Panc1 (cell line): ENCODE measurements at places on chromosomes 2 and 18. TPM values are rescaled to one million over a fixed set of nuclear protein-coding genes. Genes with fewer than 3 reads are reported as not detected.

- DNase-seq = no peak
Measured at GRCh38 chr2:200365209-200365608, 58.7 kb downstream of the SPATS2L start.

DNA sequence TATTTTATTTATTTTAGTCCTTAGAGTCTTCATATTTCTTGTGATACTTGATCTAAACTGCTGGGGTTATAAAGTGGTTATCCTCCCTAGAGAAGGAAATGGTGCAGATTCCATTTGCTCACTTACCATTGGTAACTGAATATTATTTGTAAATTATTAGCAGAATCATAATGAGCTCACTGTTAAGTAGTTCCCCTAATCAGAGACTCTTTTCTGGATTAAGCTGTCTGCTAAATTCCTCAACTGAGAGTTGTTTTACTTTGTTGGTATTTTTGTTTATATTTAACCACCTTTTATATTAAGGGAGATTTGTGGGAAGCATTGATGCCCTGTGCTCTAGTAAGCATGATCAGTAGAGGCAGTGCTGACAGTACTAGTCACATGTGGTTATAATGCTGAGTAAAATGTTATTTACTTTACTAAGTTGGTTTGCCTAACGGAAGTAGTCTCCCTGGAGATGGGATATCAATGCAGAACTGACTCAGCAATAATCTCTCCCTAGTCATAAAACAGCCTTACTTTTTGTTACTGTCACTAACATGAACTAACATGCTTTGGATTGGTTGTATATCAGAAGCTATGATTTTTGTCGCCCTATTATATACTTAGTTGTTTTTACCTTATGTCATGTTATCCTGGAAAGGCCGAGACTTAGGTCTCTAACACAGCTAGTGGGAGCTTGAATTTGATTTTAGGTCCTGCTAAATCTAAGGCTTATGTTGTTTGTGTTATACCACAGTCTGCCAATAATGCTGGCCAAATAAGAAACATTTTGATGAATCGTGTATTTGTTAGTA, 166.7 kb downstream of the MCFD2 start:
- peak; percentile 25 for DNase-seq

- peak; percentile 67 for DNase-seq
Measured at GRCh38 chr2:98385050-98385699, 38.9 kb downstream of the CNGA3 start.

DNA sequence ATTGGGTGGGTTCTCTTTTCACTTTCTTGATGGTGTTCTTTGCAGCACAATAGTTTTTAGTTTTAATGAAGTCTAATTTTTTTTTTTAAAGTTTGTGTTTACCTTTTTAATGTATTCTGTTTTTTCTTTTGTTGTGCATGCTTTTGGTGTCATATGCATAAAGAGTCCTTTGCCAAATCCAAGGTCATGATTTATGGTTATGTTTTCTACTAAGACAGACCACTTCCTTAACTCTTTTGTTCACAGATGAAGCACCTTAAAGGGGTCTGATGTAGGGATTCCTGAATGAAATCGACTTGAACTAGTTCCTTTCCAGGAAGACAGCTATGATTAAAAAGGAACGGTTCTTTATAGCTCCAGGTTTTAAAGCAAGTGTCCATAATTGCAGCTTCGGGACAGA, 23.1 kb downstream of the LPIN1 start:
- no peak for DNase-seq

Gene SCG2
- 1.7 TPM for total RNA-seq

Gene OSGEPL1
- total RNA-seq = 6.3 TPM

GRCh38 chr2:96207774-96208142, 869 bp downstream of the STARD7 start:
- DNase-seq = no peak

GRCh38 chr2:162487816-162488215, 143.9 kb downstream of the GCA start:
- DNase-seq = no peak

Gene MARCHF7
- 85.7 TPM for total RNA-seq

DNA sequence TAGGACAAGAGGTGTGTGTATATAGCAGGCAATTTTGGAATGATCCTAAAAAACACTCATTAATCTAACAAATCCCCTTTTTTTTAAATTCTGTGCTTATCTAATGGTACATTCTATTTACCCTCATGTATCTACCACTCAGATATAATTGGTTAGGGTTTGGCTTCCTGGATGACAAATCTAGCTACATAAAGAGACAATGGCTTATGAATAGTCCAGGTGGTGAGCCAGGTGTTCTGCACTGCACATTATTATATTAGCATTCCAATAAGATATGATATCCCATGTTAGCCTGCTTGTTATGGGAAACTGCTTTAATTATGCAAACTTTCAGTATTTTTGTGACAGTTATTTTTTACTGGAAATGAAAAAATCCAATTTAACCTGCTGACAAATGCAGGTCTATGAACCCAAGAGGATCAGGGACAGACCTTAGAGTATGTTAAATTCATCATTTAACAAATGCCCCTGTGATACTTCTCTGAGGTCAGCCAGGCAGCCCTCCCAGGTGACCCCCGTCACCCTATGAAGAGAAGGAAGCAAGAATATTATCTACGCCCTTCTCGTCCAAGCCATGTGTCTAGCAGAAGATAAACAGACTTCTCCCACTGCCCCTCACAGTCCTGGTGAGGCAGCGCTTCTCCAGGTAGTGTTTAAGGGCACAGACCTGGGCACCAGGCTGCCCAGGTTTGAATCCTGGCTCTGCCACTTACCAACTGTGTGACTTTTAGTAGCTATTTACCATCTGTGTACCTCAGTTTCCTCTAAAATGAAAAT, 83.0 kb downstream of the ADD2 start:
- no peak for DNase-seq

GRCh38 chr2:137947728-137948336, 16.4 kb upstream of the HNMT start:
- DNase-seq = no peak

DNA sequence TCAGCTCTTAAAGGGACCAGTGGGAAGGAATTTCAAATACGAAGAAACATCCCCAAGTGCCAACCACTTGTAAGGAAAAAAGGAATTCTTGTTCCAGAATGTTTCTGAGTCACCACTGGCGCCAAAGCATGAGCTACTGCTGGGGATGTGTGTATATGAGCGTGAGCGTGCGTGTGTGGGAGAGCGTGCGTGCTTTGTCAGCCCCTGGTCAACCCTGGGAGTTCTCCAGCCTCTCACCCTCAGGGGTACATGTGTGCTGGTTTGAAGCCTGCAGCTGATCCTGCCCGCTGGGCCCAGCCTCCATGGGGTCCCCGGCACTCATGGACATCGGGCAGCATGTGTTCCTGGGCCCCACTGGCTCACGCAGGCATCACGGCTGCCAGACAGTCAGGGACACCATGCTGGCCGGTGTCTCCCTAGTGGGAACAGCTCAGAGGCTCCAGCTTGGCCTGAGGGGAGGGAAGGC, 17.1 kb downstream of the HS6ST1 start:
- DNase-seq = no peak

GRCh38 chr2:7044253-7045250, 127.3 kb downstream of the RNF144A start:
- peak; percentile 63 for DNase-seq

Gene CDH19
- total RNA-seq = not detected

DNA sequence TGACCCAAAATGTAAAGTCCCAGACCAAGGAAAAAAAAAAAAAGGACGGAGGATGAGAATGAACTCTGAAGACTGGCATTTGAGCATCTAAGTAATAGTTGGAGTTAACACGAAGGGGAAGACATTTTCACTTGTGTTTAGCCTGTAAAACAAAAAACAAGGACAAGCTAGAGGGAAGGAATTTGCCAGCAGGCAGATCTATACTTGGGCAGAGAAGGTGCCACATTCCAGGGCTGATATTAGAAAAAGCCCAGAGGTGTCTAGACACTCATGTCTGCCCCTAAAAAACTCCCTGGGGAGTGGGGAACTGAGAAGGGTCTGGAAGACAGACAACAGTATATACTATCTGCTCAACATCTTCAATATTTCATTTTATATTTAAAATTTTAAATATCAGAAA, 171.1 kb downstream of the ZEB2 start:
- no peak for DNase-seq

DNA sequence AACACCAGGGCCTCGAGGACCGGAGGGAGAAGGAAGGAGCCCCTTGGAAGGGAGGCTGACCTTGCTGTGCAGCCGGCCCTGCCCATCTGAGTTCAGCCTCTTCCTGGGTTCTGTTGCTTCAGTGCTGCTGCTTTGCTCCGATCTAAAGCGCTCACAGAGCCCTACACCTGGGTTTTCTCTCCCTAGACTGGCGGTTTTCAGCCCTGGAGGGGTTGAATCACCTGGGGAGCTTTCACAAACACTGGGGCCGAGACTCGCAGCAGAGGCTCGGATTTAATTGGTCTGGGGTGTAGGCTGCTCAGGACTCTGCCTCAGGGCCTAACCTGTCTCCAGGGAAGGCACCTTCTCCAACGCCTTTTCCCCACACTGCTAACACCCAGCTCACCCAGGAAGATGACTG, 40.9 kb upstream of the SMAD7 start:
- no peak for DNase-seq

Gene GKN2
- total RNA-seq = not detected
